AG04449 (cell line): ENCODE measurements at places on chromosomes 6 and 20.

DNA sequence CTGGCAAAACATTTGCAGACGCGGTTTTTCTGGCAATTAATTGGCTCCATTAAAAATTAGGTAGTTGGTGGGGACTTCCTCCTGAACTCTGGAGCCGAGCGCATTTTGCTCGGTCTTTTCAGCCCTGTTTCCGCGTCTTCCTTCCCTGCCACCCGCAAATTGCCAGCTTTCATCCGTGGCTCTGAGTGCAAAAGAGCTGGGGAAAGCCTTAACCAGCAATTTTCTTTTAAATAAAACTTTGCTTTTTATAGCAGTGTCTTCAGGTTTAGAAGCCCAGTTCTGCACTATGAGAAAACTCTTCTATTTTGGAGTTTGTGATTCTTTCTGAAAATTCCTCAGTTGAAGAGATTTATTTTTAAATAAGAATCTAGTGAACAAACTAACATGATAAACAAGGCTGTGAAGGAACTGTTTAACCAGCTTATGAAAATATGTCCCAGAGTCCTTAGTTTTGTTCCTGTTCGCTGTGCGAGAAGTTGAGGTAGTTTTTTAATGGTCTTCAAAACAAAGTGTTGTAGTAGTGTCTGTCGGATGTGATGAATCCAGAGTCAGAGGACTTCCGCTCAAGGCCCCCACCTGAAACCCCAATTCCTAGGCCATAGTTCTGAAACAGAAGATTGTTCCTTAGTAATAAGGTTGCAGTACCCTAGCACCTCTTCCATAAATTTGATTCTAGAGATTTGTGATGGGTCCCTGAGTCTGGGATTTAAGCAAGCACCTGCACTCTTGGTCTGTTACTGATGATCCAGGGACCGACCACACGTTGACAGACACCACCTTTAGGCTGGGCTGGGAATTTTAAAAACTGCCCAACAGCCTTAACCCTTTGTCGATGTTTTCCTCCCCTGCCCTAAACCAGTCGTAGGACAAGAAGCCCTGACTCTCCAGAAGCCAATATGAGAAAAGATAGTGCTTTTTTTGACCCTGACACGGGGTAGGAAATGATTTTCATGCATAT lies 950 bp downstream of the KCTD20 start:
- DNase-seq = no peak

DNA sequence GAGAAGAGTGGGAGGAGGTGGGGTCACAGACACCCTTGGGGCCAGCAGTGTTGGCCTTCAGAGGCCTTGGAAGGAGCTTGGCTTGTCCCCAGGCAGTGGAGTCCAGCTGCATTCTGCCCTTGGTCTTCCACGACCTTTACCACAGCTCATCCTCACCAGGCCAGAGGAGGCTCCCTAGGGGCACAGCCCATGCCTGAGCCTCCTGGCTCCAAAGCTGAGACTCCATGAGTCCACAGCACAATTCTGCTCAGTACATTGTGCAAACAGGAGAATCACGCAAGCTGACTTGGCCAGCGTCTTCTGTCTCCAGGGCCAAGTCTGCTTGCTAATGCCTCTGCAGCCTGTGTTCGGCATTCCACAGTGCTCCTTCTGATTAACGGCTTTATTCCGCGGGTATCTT lies 337.2 kb downstream of the SMOC2 start:
- DNase-seq = no peak

DNA sequence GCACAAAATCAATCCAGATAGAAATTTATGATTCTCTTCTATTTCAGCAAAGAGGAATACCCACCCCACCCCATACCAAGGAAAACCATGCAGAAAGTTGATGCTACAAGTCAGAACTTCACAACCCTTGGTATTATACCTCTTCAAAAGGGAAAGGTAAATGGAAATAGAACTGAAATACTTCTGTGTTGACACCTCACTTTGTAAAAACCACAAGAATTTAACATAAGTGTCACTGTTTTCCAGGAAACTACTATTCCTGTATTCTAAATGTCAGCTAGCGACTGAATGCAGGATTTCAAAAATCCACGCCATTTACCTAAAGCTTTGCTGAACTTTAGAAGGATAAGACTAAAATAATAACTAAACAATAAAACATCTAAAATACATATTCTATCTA lies 3.6 kb downstream of the CPNE1 start:
- DNase-seq = no peak

DNA sequence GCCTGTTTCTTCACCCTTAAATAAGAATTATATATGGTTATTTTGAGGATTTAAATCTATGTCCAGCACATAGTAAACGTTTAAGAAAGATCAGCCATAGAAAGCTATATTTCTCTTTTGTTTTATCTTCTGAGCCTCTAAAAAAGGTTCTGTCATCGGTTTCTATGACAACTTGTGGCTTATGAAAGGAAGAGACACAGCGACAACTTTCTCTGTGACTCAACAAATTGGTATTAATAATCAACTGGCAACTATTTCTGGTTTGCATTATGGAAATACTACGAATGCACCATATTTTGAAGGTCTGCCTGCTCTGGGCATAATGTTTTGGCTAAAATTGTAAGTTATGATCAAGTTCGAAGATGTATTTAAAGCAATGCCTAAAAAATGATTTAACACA lies 751.0 kb downstream of the CD109 start:
- no peak for DNase-seq

DNA sequence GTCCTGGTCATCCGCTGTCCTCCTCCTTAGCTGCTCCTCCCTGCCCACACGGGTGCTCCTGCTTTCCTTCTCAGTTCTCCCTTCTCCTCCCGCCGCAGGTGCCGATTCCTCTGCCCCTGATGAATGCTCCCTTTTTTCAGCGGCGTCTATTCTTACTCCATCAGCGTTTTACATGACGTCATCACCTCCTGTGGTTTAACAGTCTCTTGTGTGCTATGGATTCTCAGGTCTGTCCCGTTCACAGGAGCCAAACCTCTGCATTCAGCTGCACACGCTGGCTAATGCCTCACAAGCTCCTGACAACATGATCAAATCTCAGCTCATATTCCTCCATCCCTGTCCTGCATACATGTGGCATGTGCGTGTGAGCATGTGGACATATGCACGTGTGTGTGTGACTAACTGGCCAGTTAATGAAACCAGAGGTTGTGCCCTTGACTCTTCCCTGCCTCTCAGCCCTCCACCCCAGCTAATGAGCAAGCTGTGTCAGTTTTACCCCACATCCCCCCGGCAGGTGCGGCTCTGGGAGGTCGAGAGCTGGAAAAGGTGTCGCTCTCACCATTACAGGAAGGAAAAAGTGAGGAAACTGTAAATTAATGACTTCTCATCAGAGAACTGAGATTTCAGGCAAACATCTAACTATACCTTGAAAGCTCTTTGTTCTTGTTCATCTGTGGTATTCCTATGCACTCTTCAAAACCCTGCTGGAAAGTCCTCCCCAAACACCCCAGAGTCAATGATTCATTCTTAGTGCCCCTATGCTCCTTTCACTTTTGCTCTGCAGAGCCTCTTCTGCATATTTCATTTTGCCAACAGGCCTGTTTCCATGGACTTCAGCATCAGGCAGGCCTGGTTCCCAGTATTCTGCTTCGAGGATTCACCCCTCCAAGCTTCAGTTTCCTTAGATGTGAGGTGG lies 163.1 kb downstream of the TTLL2 start:
- no peak for DNase-seq

- DNase-seq = no peak
Measured at GRCh38 chr20:42402455-42402854, 784.3 kb upstream of the CHD6 start.
